ENCODE measurements at places on chromosomes 1 and 21.
A peak's percentile ranks its signal among the peaks of the same experiment; 100 is the strongest.

GRCh38 chr21:40719615-40720014 is 127.3 kb downstream of the DSCAM start:
- DNase-seq, result no peak

DNA sequence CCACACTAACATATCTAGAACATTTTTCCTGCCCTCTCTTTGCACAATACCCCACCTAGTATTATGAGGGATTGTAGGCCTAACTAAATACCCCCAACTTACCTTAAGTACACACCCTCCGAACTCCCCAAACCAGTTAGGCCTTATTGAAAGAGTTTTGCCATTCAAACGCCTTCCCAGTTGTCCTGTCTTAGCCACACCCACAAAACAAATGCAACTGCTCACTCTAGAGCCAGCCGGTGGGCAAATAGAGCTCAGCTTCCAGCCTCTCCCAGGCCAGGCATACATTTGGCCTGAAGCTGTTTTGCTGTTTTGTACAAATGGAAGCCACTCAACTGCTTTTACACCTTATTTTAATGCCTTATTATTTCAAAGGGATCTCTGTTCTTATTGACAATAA is 224.2 kb upstream of the RUNX1 start:
- no peak for DNase-seq

DNA sequence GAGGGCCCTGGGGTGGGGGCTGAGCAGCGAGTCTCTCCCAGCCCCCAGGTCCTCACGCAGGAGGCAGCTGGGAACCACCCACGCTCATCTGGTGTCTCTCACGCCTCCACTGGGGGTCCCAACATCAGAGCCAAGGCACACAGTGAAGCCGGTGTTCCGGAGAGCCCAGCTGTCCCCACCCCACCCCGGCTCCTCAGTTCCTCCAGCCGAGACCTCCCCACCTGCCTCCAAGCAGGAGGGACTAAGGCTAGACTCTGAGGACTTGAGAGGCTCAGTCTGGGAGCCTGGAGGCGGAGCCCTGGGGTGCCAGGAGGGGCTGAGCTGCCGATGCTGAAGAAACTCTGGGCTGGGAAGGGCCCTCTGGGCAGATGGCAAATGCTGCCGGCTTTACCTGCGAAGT is 1.6 kb upstream of the HPCA start:
- DNase-seq, result no peak

DNA sequence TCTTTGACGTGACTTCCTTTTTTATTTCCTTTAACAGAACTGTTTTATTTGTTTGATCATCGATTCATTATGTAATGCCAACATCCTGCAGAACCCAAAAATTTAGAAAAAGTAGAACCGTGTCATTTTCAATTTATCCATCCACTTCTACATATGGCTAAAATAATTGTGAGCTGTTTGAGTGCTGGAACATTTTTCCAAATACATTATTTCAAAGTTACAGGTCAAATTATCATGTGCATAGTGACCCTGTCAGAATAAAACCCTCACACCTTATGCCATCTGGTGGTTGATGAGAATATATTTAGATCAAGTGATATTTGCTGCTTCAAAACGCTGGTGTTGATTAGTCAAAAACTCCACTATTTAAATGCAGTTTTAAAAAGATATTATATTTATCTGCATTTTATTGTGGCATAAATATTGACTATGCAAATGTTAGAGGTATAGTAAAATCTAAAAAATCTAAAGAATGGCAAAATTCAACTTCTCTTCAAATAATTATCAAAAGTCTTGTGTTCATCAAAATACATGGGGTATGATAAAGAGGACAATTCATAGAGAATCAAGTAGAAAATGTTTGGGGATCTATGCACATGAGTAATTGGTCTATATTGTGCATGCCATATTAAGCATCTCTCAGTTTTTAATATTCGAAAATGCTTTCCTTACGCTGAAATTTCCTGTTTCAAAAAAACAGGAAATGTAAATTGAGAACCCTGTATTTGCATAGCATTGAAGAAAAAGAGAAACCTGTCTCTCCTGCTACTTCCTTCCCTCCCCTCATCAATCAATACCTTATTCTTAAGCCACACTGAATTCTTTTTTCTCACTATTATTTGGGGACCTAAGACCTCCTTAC is 39.7 kb downstream of the UBE2U start:
- DNase-seq, result no peak

- no peak for DNase-seq
These were observed 3.4 kb downstream of the TNFRSF25 start for GRCh38 chr1:6462412-6463119.

DNA sequence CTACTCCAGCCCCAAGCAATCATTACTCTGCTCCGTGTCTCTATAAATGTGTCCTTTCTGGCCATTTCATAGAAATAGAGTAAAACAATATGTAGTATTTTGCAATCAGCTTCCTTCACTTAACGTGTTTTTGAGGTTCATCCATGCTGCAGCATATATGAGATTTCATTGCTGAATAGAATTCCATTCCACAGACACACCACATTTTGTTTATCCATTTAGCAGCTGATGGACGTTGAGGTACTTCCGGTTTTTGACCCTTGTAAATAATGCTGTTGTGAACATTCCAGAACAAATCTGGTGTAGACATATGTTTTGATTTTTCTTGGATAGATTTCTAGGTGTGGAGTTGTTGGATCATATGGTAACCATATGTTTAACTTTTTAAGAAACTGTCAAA is 30.7 kb downstream of the ADAM30 start:
- no peak for DNase-seq

GRCh38 chr1:116945421-116945820 is 35.7 kb downstream of the PTGFRN start:
- no peak for DNase-seq

DNA sequence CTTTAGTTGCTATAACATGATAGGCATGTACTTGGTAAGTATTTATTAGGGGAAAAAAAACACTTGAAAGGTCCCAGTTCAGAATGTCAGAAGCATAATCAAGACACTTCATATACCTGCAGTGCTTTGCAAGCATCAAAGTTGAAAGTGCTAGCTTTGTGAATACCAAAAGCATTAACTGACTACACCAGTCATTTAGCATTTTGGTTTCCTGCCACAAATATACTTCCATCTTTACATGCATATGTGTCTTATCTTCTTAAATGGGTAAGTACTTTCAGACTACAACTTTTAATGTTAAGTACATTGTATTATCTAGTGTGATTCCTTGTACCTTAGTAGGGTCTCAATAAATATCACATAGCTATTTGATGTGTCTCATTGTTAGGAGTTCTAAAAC is 43.7 kb downstream of the AKT3 start:
- DNase-seq, result no peak

DNA sequence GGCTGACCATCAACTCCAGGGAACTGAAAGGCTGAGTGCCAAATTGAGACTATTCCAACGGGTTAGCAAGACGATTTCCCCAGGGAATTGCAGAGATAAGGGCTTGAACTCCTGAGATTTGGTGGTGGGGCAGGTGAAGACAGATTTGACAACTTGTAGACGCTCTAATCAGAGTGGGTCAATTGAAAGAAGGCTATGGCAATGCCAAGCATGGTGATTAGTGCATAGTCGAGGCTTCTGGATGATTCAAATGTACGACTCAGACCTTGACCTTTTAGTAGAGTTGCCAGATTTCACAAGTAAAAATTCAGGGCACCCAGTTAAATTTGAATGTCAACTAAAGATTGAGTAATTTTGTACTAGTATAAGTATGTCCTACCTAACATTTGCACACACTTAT is 302.1 kb upstream of the SPAG17 start:
- no peak for DNase-seq

- DNase-seq, result no peak
These were observed 8.2 kb downstream of the DMRTB1 start for GRCh38 chr1:53467391-53467790.

DNA sequence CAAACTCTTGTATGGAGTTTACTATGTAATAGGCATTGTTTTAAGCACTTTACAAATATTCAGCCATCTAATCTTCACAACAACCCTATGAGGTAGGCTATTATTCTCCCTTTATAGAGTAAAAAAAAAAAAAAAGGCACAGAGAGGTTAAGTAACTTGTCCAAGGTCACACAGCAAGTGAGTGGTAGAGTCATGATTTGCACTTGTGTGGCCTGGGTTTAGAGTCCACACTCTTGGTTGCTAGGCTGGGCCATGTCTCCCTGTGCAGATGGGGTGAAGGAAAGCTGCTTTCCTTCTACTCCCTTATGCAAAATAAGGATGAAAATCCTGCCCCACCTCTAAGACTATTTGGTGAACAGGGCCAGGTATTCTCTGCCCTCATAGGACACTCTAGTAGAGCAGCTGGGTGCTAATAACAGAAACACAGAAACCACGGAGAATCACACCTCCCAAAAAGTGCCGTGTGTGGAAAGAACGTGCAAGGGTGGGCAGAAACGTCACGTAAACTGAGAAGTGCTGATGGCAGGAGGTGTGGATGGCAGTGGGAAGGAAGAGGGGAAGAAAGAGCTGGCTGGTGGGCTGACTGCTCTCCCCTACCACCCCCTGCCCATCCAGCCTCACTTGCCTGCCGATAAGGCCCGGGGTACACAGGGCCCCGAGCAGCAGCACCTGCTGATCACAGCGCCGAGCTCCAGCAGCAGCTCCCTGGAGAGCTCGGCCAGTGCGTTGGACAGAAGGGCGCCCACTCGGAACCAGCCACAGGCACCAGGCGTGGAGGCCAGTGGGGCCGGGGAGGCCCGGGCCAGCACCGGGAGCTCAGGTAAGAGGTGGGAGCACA is 28.3 kb upstream of the VPS13D start:
- DNase-seq, result no peak

GRCh38 chr1:3922201-3922725 is 22.2 kb upstream of the C1orf174 start:
- DNase-seq, result peak; percentile 65

DNA sequence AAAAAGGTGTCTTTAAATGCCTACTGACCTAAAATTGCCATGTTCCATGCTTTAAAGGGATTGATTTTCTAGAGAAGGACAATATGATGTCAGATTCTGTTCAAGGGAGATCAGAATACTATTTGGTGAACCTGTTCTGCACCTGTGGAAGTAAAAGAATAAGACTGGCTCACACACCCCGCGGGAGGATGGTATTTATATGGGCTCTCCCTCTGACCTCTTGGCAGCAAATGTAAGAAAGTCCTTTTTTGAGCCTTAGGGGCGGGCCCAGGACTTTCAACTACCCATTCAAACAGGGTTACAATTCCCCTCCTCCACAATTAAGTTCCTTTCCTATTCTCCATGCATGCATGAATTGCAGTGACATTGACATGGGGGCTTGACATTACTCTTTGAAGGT is 42.1 kb downstream of the WASF2 start:
- DNase-seq, result no peak

DNA sequence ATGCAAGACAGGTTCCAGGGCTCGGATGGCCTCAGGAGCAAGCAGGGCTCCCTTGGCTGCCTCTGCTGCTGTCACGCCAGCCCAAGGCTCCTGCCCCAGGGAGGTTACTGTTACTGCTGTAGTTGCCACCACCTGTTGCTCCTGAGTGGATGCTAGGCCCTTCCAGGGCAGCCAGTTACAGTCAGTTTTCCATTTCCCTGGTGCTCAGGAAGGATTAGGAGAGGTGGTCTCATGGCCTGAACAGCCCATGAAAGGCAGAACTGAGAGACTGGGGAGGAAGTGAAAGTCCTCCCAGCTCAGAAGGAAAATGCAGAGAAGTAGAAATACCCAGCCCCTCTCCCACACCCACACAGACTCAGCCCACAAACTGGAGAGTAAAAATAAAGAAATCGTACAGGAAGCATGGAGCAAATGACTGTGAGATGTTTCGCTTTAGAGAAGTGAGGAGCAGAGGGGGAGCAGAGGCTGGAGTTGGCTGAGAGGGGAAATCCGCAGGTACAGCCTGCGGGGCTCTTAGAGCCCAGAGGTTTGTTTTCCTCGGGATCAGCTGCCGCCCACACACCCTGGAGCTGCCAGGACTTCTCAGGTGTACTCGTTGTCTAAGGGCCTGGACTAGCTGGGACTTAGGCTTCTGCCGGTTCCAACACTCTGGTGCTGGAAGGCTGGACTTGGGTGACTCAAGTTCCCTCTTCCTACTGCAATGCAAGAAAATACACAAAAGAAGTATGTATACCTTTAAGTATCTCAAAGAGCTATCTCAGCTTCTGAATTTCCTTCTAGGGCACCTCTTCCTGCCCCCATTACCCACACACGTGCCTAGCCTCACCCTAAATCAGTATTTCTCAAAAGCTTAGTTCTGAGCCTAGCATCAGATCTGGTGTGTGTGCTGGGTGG is 2.3 kb downstream of the IL6R start:
- DNase-seq, result no peak

DNA sequence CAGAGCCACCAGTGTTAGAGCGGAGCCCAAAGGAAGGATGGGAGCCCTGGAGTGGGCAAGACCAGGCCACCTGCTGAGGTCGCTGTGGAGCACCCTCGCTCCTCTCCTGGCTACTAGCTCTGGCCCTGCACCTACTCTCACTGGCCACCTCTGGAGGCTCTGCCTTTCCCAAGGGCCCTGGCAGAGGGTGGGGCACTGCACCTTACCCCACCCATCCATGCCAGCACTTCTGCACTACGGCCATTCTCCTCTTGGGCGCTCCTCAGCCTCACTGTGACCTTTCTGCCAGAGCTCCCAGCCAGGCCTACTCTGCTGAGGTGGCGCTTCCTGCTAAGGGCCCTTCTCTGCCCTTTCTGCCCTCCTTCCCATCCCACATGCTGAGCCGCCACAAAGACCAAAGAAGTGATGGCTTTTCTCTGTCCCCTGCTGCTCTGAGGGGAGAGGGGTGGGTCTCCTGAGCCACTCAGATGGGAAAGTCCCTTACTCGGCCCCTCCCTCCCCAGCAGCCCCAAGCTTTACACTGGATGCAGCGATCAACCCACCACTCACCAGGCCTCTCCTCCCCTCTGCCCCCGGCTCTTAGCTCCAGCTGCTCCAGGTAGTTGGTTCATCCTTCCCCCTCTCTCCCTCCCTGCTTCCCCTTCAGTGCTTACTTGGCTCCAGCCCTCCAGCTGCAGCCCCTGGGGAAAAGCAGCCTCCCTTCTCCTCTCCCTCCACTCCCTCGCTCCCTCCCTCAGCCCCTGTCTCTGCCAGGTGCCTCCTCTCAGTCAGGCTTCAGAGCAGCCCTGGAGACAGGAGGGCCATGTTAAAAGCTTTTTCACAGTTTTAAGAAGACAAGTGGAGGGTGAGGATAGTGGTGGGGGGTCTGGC is 14.8 kb upstream of the TMEM222 start:
- DNase-seq, result no peak

DNA sequence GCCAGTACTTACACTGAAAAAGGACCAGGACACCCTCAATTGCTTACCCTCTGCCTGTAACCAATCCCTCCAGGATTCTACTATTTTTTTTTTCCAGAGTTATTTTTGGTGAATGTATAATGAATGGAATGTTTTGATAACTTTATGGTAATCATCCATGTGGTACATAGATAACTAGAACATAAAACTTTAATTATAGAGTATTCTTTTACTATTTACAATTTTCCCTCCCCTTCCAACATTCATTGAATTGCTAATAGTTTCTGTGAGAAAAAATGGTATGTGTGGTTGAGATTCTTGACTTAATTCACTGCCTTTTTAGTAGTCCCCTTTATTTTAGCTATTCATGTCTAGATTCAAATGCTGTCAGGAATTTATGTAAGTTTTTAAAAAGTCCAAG is 164.6 kb downstream of the CYYR1 start:
- no peak for DNase-seq

Data from NCI-H226 (cell line).